T-helper 22 cell (primary cell): ENCODE measurements at places on chromosomes 2 and 18.

- DNase-seq, result no peak
These were observed 31.7 kb downstream of the LPIN2 start for GRCh38 chr18:2981212-2981728.

DNA sequence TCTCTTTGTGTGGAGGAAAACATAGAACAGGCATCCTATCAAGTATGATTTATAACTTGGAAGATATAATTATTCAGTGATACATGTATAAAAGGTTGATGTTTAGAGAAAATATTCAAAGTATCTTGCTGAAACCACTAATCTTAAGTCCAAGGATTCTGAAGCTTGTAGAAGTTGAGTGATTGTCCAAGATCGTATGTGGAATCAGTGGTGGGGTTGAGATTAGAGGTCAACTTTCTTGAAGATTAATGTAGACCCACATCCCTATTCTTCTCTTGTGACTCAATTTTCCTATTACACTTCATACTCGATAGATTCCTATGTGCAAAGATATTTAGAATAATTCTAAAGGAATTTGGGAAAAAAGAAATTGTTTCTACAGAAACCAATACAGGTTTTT, 1565.9 kb upstream of the ACVR2A start:
- no peak for DNase-seq

- DNase-seq, result no peak
These were observed 686 bp downstream of the HNMT start for GRCh38 chr2:137964859-137965459.

GRCh38 chr2:105681927-105682326, 62.8 kb upstream of the NCK2 start:
- DNase-seq, result no peak

GRCh38 chr18:54713386-54713785, 114.9 kb upstream of the RAB27B start:
- DNase-seq, result no peak

DNA sequence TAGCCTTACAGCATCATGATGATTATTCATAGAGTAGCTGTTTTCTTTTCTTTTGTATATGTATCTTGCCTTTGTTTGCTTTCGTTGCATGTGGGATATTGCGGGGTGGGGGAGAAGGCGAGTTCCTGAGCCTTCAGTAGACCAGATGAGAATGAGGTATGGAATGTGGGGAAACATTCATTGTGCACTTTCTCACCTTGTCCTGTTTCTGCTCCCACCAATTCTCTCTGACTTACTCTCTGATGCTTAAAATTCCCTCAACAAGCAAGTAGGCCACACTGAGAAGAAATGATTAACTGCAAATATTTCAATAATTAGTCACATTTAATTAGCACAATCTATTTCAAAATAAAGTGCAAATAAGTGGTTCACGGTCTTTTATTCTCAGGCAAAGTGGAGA, 31.0 kb downstream of the GKN2 start:
- DNase-seq, result no peak

GRCh38 chr18:68962623-68963022, 164.7 kb downstream of the CCDC102B start:
- DNase-seq, result no peak

DNA sequence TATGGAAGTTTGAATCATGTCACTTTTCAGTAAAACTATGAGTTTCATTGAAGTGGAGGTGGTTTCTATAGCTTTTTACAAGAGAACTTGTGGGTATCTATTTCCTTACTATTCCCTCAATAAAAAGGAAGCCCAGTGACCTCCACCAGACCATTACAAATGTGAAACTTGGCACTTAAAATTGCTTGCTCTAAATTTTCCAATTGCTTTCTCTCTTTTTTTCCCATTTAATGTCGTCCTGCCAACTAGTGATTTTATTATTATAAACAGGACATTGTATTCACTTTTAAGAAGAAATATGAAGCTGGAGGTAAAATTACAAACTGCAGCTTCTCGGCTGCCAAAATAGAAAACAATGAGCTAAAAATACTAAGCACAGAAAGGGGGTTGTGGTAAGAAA, 208.2 kb upstream of the ALPP start:
- DNase-seq, result no peak

- no peak for DNase-seq
These were observed 10.1 kb downstream of the CYP26B1 start for GRCh38 chr2:72137498-72138010.

DNA sequence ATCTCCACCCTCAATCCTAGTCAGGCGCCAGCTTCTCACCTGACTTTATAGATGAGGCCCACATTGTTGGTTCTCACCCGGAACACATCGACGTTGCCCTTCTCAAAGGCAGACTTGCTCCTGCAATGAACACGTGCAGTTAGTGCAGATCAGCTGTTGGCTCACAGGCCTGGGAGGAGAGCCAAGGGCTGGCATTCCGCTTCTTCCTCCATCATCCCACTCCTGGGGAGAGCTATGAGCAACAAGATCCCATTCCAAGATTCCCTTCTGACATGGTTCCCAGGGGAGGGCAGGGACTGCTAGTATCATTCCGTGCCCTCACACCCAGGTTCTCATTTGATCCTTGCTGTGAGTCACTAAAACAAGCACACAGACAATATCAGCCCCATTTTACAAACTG, 15.1 kb downstream of the LOXHD1 start:
- no peak for DNase-seq

DNA sequence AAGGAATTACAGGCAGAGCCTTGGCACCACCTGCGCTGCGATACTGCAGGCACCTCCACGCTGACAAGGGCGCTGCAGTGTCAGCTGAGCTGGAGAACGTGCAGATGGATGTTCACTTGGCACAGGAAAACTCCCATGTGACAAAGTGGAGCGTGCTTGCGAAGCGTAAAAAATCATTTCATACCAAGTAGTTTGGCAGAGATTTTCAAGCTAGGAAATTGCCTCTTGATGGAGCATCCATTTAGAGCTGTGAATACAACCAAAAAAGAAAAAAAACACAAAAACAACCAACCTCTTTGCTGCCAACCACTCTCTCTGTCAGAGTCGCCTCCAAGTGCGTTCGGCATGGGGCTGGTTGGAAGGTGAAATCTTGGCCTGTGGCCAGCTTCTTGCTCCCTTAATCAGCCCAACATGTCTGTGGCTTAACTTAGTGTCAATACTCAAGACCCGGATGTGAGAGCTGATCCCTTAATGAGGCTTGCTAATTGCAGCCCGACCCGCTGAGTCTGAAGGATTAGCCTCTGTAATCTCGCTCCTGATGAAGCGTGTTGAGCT, 38.1 kb downstream of the ACOXL start:
- DNase-seq, result no peak

- no peak for DNase-seq
These were observed at the start of gene CERKL for GRCh38 chr2:181656450-181657291. TSS of gene CERKL (minus strand) at chr2:181657105. CDS start at chr2:181657006, 99 bp downstream.

DNA sequence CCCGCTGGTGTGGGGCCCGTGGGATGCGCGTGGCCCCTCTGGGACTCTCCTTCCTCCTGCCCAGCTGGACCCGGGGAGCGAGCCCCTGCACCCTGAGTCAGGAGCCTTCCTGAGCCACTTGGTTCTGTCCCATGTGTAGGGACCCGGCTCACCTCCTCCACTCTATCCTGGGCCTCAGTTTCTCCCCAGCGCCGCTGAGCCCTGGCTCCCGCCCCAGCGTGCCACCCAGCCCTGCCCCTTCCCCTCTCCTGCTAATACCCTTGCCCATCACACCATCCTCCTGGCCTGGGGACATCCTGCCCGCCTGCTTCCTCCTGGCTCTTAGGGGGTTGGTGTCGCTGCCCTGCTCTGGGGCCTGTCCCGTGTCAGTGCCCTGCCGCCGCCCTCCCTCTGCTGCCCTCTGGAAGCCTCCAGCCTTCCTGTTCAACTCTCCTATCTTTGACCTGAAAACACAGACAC, 24.8 kb downstream of the GPC1 start:
- no peak for DNase-seq

- DNase-seq, result no peak
These were observed 422.7 kb downstream of the TGIF1 start for GRCh38 chr18:3872641-3873040.

- no peak for DNase-seq
These were observed 412.1 kb upstream of the MYT1L start for GRCh38 chr2:2743164-2743571.

- DNase-seq, result no peak
These were observed 40.1 kb downstream of the NRP2 start for GRCh38 chr2:205722283-205722918.

- no peak for DNase-seq
These were observed 59.9 kb upstream of the KCNE4 start for GRCh38 chr2:222992137-222992536.

DNA sequence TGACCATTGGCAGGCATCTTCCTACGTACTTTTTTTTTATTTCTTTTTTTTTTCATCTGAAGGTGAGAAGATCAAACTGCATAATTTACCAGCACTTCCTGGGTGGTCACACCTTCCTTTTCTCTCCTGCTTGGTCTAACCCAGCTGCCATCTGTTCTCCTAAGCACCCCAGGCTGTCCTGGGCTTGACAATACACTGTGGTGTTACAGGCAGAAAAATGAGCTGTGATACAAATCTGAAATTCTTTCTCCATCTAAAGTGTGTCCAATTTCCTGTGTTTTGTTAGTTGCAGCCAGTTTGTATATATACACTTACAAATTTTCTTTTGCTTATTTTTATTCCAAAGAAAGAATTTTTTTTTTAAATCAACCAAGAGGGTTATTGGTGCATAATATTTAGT, 786.0 kb upstream of the ZEB2 start:
- no peak for DNase-seq

DNA sequence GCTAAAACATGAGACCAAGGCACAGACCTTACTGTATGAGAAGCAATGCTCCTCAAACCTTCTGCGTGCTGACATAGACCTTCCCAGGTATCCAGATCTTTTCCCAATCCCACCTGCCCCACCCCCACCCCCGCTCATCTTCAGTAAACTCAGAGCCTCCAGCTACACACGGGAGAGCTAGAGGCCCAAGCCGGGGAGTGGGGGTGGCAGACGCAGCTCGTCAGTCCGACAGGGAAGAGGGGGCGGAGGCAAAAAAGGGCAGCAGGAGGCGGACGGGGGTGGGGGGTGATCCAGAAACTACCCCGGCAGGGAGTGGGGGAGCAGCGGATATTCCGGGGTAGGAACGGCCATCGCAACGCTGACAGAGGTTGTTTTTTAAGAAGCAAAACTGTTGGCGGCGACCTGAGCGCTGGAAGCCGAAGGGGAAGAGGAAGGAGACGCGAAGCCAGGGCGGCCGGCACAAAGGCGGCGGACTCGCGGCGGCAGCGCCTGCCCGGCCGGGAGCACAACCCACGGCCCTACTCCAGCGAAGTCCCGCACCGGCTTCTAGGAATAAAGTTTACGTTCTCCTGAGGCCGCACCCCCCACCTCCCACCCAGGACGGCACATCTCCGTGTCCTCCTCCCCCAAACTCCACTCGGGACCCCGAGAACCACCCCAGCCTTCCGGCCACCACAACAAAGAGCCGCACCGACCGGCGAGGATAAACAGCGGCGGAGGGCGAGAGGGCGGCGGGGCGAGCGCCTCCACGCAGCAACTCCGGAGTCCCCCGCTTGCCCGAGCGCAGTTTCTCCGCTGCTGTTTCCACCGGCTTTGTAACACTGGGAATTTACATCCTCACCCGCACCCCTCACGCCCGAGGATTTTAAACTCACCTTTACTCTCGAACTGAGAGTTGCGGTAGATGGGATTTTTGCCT, 722 bp downstream of the BAZ2B start:
- peak; percentile 4 for DNase-seq

- no peak for DNase-seq
These were observed 6.6 kb downstream of the ATOH8 start for GRCh38 chr2:85760371-85760770.

- DNase-seq, result no peak
These were observed 3.2 kb downstream of the MAP3K2 start for GRCh38 chr2:127384529-127384928.

DNA sequence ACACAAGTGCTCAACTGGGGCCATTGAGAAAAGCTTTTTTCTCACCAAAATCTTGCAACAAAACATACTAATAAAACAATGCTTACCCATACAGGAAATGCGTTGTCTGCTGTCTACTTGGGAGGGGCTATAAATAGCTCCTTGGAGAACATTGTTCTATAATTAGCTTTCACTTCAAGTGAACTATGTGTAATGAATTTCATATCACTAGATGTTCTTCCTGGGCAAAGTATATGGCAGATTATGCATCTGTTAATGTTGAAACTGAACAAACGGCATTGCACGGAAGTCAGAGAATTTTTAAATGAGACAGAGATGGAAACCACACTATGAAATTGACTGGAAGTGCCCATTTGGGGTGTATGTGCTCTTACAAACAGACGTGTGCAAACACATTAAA, 6.4 kb upstream of the NPAS2 start:
- DNase-seq, result no peak

DNA sequence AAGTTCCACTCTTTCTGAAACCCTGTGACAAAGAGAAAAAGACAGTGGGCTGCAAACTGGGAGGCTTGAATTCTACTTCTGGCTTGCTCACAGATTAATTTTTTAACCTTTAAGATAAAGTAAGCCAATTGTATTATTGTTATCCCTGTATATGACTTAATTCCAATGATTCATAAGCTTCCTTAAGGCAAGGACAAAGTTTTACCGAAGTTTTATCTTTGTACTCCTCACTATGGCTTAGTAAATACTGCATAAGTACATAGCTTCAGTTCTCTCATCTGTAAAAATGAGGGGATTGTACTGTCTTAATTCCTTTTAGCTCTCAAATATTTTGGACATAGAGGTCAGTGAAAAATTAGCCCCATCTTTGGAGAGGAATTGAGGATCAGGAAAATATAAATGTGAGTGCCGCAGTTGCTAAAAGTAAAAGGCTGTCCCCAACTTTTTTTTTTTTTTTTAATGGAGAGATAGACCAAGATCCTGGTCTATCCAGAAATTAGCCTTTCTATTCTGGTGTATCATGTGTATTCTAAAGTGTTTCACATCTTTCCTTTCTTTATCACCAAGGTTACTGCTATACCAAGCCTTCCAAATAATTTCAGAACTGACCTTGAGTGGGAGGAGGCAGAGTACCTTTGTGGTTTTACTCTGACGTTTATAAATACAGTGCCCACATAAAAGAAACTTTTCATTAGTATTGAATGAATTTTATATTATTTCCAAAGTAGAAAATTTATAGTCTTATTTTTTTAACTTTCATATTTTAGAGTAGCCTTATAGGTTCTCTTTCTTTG, 13.3 kb downstream of the RELCH start:
- no peak for DNase-seq

DNA sequence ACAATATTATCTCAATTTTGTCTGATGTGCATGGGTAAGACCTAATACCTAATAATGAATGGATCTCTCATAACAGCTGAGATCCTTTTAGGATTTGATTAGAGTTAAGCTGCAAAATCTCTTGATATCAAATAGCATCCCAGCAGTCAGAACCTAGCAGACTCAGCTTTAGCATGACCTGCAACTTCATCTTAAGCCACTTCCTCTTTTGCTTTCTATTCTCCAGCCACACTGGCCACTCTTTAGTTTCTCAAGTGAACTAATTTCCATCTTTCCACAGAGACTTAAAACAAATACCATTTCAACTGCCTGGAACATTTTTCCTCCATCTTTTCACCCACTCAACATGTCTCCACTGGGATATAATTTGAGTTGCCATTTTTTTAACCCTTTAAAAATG, 1251.6 kb upstream of the ZEB2 start:
- no peak for DNase-seq

- no peak for DNase-seq
These were observed 19.4 kb upstream of the RRM2 start for GRCh38 chr2:10103179-10103578.

- DNase-seq, result no peak
These were observed 73.8 kb upstream of the KLHL29 start for GRCh38 chr2:23311186-23311585.

- no peak for DNase-seq
These were observed 209.2 kb upstream of the STK17B start for GRCh38 chr2:196380575-196380974.
